Type B pancreatic cell (in vitro differentiated cells): ENCODE measurements at places on chromosomes 3 and 15. TPM values are rescaled to one million over a fixed set of nuclear protein-coding genes. Genes with fewer than 3 reads are reported as not detected.

DNA sequence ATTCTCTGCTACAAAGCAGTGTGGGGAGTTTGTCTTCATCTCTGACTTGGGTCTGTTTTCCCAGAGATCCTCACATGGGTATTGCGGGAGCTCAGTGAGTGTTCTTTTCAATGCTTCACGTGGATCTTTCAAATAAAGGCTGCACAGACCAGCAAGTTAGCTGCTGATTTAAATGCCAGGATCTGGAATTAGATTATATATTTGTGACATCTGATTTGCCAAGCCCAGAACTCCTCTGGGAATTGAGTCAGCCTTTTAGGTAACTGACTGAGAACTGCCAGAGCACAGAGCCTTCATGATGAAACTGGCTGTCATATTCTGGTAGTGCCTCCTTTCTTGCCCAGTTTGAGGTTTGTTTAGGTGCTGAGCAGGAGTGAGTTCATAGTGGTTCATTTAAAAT lies 14.7 kb downstream of the EDEM1 start:
- H3K4me3 ChIP-seq: no peak overlapping the region
- no peak for DNase-seq
- peaks cover 5% of the 10 kb centered on the region for H3K4me1 ChIP-seq
- peaks cover 44% of the 10 kb centered on the region for H3K36me3 ChIP-seq
- H3K27ac ChIP-seq: no peak overlapping the region

DNA sequence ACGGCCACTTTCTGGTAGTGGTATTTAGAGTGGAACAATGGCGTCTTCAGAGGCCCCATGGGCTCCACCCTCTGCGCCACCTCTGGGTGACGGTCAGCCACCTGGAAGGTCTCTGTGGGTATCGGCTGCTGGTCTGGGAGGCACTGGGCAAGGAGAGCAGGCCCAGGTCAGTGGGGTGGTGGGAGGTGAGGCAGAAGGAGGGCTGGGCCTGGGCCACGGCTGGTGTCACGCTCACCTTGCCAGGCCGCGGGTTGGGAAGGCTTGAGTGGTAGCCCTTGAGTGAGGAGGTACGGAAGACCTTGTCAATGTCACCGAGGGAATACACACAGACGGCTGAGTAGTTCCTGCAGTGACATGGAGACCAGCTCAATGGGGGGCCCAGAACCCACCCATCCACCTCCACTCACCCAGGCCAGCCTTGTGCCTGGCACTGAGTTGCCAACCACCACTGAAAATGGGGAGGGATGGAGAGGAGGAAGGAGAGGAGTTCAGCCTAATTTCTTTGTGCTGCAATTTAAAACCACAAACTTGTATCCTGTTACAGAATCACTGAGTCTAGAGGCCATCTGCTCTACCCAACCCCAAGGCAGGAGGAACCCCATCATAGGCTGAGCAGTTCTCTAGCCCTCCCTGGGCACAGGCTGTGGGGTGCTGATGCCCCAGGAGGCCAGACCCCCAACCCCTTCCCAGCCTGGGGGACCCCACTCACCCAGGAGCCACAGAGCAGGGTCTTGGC lies 19.0 kb downstream of the SEMA7A start:
- no peaks in the 10 kb centered on the region for H3K27me3 ChIP-seq
- H3K36me3 ChIP-seq: peaks cover 9% of the 10 kb centered on the region
- peaks cover 14% of the 10 kb centered on the region for H3K4me1 ChIP-seq
- no peak overlapping the region for H3K27ac ChIP-seq
- H3K4me3 ChIP-seq: no peak overlapping the region
- no peak for DNase-seq

CEMIP gene
- total RNA-seq: 5.1 and 16.4 TPM in 2 replicates

GRCh38 chr15:38378161-38378560 lies 75.8 kb upstream of the FAM98B start:
- H3K4me1 ChIP-seq: peaks cover 11% of the 10 kb centered on the region
- no peak overlapping the region for H3K4me3 ChIP-seq
- no peak overlapping the region for H3K27ac ChIP-seq

- DNase-seq: no peak
- H3K4me3 ChIP-seq: no peak overlapping the region
- H3K36me3 ChIP-seq: peaks cover 13% of the 10 kb centered on the region
- H3K27ac ChIP-seq: no peak overlapping the region
- no peaks in the 10 kb centered on the region for H3K4me1 ChIP-seq
Observed at GRCh38 chr15:60850903-60851302, 372.0 kb upstream of the ICE2 start.

DNA sequence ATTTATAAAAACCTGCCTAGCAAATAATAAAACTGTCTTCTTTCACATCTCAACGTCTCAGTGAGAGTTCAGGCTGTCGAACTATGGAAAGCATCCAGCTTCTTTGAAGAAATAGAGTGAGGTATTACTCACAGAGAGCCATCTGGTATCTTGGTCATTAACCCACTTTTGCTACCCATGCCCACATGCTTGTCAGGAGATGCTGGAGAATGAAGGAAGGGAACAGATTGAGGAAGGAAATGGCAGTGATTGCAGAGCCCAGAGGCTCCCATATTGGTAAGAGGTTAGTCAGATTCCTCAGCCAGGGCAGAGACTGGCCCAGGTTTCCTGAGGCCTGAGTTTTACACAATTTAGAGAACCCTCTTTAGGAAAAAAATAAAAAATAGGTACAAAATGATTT lies 119.1 kb downstream of the B3GALNT1 start:
- H3K36me3 ChIP-seq: peaks cover 5% of the 10 kb centered on the region
- H3K4me3 ChIP-seq: no peak overlapping the region
- H3K4me1 ChIP-seq: peaks cover 19% of the 10 kb centered on the region
- DNase-seq: no peak
- H3K27ac ChIP-seq: no peak overlapping the region
- no peaks in the 10 kb centered on the region for H3K27me3 ChIP-seq

DNA sequence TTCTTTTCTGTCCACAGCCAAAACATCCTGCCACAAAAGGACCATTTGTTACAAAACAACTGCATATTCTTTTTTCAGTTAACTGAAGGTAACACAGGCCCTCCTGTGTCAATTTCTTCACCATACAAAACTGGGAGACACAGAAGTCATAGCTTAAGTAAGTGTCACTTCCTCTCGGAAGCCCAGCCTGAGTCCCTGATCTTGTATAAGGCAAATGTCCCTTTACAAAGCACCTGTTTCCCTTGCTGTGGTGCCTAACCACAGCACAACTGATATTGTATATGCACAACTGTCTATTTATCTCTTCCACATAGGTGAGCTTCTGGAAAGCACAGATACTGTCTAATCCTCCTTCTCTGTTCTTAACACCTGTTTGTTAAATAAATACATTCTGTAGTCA lies 293.7 kb downstream of the FHIT start:
- H3K36me3 ChIP-seq: peaks cover 7% of the 10 kb centered on the region
- no peak for DNase-seq
- H3K4me1 ChIP-seq: peaks cover 5% of the 10 kb centered on the region
- H3K27ac ChIP-seq: no peak overlapping the region

CPOX gene
- 21.9 and 24.6 TPM in 2 replicates for total RNA-seq

CPLX3 gene
- not detected in 2 replicates for total RNA-seq

DNA sequence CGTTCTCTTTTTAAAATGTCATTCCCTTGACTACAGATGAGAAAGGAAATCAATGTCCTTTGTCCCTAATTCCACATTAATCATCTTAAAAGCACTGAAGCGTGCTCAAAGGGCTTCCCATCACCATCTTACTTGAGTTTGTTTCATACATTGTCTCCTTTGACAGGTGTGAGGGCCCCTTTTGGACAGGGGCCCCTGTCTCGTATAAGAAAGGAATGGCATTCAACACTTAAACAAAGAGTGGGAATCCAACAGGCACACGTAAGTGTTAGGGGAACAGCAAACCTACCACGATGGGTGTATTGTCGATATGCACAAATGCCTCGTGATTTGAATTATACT lies 5.0 kb downstream of the SSUH2 start:
- peaks cover 11% of the 10 kb centered on the region for H3K27me3 ChIP-seq
- no peak overlapping the region for H3K4me3 ChIP-seq
- no peak for DNase-seq
- H3K4me1 ChIP-seq: peaks cover 12% of the 10 kb centered on the region

DNA sequence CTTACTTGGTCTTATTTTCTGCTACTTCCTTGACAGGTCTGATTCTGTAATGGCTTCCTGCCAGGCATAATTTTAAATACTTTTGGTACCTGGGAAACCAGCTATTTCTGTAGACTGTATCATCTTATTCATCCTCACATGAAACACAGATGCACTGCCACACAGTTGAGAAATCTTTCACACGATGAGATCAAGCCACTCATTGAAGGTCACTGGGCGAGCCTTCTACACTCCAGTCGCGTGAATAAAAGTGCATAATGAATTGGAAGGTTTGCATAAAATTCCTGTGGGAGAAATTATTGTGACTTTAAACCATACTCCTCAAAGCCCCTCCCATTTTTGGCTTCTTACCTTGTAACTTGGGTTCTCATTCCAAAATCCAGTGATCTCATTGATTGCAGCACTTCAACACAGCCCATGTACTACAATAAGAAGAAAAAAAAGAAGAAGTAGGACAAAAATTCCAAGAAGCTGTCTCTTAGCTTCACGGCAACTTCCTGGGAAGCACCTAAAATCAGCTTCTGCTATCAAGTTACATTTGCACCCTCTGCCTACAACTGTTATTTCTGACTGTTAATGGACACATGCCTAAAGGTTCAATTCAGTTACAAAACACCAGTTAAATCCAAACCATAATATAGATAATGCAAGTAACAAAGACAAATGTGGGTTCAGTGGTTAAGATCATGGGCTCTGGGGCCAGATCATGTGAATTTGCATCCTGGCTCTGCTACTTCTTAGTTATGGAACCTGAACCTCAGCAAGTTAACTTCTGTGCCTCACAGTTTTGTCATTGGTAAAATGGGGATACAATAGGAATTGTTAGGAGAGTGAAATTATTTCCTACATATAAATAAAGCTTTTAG lies 39.0 kb downstream of the SHC4 start:
- no peak overlapping the region for H3K4me3 ChIP-seq
- no peaks in the 10 kb centered on the region for H3K27me3 ChIP-seq
- H3K4me1 ChIP-seq: peaks cover 7% of the 10 kb centered on the region
- H3K27ac ChIP-seq: no peak overlapping the region
- no peak for DNase-seq

DNA sequence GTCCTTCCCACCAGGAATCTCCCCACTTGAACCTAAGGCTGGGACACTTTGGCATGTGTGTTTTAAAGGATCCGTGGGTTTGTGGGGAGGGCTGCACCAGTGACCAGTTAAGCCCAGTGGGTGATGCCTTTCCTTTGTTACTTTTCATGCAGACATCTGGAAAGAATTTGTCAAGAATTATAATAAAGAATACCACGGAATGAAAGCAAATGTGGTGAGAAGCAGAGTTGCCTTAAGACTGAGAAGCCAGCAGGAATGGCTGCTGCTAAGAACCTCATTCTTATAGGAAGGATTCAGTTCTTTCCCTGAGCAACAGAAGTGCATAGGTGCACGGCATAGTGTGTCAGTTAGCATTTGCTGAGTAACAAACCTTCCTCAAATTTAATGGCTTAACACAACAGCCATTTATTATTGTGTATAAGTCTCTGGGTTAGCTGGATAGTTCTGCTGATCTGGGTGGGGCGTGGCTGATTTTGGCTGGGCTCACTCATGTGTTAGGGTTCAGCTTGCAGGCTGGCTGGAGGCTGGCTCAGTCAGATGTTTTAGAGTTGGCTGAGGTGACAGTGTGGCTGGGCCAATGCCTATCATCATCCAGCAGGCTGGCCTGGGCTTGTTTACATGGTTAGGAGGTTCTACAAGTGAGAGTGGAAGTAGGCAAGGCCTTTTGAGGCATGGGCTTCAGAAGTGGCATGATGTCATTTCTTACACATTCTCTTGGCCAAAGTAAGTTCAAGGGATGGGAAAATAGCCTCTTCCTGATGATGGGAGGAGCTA lies 262.7 kb upstream of the CTDSPL start:
- peaks cover 13% of the 10 kb centered on the region for H3K4me1 ChIP-seq
- H3K27me3 ChIP-seq: no peaks in the 10 kb centered on the region
- no peak overlapping the region for H3K27ac ChIP-seq
- DNase-seq: no peak
- peaks cover 10% of the 10 kb centered on the region for H3K36me3 ChIP-seq
- H3K4me3 ChIP-seq: no peak overlapping the region

DNA sequence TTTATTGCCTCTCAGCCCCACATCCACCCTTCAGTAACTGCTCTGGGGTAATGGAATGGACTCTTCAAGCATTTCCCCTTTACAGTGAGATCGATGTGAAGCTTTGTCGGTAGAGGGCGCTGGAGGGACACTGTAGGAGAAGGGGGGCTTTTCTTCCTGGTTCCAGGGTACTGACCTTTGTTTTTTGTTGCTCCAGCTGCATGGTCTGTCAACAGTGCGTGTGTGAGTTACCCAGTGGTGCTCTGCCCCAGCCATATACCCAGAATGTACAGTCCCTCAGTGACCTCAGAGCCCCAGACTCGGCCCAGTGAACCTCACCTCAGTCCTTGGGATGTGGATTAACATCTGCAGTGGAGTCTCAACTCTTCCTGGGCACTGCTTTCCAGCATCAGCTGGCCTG lies 180.3 kb upstream of the TSC22D2 start:
- H3K36me3 ChIP-seq: no peaks in the 10 kb centered on the region
- peaks cover 11% of the 10 kb centered on the region for H3K27me3 ChIP-seq
- no peak overlapping the region for H3K4me3 ChIP-seq
- H3K4me1 ChIP-seq: peaks cover 11% of the 10 kb centered on the region
- DNase-seq: no peak
- no peak overlapping the region for H3K27ac ChIP-seq

DNA sequence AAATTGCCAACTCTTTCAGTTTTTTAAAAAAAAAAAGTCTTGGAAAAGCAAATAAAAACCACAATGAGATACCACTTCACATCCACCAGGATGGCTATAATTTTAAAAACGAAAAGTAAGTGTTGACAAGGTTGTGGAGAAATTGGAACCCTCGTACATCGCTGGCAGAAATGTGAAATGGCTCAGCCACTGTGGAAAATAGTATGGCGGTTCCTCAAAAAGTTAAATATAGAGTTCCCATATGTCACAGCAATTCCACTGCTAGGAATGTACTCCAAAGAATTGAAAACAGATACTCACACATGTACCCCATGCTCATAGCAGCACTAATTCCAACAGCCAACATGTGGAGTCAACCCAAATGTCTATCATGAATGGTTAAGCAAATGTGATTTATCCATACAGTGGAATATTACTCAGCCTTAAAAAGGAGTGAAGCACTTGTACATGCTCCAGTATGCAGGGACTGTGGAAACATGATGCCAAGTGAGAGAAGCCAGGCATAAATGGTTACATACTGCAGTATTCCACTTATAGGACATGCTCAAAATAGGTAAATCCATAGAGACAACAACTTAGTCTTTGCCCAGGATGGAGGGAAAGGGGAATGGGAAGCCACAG lies 73.8 kb upstream of the PCSK6 start:
- H3K27me3 ChIP-seq: peaks cover 22% of the 10 kb centered on the region
- H3K4me3 ChIP-seq: no peak overlapping the region
- no peak overlapping the region for H3K27ac ChIP-seq
- H3K4me1 ChIP-seq: no peaks in the 10 kb centered on the region
- H3K36me3 ChIP-seq: no peaks in the 10 kb centered on the region

MSL2 gene
- total RNA-seq: 33.7 and 38.4 TPM in 2 replicates

- no peak overlapping the region for H3K27ac ChIP-seq
- no peak for DNase-seq
- H3K36me3 ChIP-seq: peaks cover 4% of the 10 kb centered on the region
- H3K27me3 ChIP-seq: no peaks in the 10 kb centered on the region
Observed at GRCh38 chr3:7315037-7315436, 454.1 kb downstream of the GRM7 start.

GTF2A2 gene
- total RNA-seq: 109 and 115 TPM in 2 replicates

A4GNT gene
- 0.34 TPM in 1 of 2 replicates, not detected in the other for total RNA-seq
